ENCODE measurements at places on chromosomes 4 and X.
A peak's percentile ranks its signal among the peaks of the same experiment; 100 is the strongest.

- DNase-seq: no peak
Measured at GRCh38 chr4:186699298-186699697, 24.4 kb downstream of the FAT1 start.

DNA sequence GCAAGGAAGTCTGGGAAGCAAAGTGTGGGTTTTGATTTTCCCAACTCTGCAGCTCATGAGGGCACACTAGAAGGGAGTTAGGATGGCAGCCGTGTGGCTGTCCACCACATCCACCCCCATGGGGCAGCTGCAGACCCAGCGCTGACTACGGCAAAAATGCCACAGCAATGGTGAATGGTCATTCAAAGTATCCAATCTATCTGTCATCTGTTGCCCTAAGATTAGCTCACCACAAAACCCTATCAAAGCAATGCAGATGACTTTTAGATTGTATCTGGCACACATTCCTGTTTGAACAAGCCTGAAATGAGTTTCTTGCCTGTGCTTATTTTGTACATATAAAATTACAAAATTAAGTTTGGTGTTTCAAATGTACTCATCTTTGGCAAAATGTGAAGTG, 29.7 kb upstream of the HPSE start:
- no peak for DNase-seq

DNA sequence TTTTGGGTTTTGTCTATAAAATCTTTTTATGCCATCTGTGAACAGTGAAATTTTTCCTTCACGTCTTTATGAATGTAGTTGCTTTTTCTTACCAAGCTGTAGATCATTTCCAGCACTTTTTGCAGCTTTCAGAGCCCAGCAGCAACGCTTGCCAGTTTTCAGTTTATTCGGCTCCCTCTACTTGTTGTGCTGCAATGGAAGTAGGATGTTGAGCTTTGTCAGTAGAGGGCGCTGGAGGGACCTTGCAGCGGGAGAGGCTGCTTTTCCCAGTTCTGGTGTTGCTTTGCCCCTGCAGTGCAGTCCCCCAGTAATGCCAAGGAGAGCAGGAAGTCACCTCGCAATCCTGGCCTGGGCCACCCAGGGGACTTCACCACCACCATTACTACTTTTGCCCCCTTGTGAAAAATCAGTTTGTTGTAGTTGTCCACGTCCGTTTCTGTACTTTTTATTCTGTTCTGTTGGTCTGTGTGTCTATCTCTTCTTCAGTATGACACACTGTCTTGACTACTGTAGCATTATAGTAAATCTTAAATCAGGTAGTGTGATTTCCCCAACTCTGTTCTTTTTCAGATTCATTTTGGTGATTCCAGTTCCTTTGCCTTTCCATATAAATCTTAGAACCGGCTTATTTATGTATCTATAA, 21.8 kb downstream of the CMC4 start:
- DNase-seq: peak; percentile 29

DNA sequence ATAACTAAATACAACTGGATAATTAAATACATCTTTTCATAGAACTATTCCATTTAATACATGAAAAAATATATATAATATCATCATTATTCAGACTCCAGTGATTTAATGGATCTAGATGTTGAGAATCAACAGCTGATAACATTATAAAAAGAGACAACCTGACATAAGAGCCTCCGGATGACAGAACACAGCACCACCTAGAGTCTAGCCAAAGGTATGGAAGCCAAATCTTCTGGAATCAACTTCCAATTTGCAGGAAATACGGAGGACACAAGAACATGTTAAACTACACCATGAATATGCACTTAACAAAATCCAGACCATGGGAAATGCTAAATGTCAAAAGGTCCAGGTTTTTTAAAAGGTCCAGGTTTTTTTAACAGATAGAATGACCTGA, 55.0 kb downstream of the LRBA start:
- no peak for DNase-seq

DNA sequence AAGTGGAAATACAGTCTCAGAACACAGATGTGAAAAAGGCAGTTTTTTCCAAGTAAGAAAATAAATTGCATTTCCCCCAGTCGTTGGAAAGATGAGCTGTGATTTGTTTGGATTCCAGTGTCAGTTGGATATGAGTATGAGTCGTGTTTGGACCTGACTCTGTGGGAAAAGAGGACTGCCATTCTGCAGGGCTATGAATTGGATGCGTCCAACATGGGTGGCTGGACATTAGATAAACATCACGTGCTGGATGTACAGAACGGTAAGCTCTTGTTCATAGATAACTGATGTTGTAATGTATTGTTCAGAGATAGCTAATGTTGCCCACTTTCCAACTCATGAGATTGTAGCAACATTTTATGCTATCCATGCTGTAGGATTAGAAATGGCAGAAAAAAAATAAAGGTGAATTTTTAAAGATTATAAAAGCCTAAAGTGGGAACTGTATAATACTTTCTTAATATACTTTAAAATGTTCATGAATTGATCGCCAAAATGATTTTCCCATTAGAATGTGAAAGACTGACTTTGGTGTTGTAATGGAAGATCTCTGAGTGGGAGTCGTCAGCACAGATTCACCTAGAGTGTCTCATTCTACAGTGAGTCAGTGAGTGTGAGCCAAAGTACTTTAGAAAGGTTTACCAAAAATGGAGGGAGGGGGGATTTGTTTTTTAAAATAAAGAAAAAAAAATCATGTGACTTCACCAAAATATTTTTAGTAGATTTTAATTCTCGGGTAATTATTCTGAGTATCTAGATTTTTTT, 178.7 kb downstream of the DCTD start:
- no peak for DNase-seq

DNA sequence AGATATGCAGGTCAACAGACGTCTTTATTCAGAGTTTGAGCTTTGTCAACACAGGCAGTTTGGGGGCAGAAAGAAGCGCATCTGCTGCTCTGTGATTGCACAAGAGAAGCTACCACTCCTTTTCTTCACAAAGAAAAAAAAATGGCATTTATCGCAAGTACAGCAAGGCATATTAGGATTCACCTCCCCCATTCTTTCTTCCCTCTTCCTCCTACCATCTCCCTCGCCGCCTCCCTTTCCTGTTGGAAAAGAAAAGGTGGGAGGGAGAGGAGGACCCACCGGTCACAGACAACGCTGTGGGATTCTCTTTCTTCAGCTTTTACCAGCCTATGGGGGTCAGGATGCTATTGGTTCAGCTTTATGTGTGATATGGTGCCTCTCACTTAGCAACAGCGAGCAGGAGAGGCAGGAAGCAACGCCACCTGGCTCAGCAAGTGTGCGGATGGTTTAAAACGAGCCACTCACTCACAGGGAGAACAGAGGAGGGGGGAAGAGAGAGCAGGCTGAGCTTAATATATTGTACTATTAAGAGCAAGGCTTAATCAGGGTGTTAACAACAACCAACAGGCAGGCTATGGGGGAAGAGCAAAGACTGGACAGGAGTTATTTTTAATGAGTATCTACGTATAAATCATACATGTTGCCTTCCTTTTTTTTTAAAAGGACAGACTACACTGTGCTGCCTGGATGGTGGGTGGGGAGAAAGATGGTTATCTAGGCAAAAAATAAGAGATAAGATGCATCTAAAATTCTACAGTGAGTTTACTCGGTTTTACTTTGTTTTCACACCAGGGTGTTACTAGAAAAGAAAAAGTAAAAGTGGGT, 104.7 kb downstream of the MAML3 start:
- peak; percentile 41 for DNase-seq

DNA sequence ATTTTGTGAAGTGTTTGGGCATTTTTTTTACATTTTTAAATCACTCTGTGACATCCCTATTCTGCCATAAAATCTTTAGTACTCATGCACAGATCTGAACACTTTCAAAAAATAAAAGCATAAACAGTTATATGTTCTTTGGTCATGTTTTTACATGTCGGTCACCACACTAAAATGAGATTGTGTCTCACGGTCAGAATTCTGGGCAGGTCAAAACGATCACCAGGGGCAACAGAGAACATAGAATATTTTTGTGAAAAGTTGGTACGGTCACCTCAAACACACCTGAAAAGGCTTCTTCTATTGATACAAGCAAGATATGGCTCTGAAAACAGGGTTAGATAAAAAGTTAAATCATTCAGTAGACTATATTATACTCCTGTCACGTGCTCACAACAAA, 189.1 kb downstream of the PDGFC start:
- no peak for DNase-seq

DNA sequence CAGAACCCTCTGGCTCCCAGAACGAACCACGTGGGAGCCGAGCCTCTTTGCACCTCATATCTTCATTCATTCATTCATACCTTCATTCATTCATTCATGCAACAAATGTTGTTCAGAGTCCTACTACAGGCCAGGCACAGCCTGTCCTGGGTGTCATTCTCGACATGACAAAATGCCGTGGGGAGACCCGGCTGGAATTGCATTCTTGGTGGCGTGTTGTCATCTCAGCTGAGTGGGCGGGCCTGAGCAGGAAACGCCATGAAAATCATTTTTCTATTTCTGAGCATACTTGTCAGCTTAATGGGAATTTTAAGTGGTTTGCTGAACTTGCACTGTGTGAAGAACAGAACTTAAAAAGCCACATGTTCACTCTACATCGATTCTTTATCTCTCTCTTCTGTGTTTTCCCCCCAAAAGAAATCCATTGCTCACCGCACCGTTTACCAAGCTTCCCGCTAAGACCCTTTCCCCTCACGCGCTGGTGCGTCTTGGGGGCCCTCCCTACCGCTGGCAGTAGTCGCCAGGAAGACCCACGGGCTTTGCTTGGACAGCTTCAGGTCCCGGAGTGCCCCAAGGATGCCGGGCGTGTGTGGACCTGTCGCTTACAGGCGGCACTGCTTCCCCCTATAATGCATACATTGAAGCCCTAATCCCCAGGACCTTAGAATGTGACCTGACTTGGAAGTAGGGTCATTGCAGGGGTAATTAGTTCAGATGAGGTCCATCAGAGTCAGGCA, 41.6 kb upstream of the HMX1 start:
- no peak for DNase-seq

GRCh38 chr4:139718833-139719232, 53.2 kb downstream of the MGST2 start:
- no peak for DNase-seq

DNA sequence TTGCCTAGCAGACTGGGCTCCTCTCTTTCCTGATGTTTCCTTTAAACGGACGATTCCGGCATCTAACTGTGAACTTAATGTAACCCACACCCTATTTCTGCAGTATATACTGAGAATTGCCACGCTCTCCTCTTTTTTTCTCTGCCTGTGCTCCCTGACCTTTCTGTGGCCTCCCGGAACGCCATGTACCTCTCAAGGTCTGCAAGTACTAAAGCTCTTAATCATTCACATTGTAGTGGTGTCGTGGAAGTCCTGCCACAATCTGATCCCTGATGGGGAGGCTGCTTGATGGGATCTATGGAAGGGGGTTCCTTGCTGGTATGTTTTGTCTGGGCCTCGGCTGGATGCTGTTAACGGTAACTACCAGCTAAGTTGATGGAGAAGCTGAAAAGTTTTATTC, 302.9 kb upstream of the EPHA5 start:
- DNase-seq: no peak

DNA sequence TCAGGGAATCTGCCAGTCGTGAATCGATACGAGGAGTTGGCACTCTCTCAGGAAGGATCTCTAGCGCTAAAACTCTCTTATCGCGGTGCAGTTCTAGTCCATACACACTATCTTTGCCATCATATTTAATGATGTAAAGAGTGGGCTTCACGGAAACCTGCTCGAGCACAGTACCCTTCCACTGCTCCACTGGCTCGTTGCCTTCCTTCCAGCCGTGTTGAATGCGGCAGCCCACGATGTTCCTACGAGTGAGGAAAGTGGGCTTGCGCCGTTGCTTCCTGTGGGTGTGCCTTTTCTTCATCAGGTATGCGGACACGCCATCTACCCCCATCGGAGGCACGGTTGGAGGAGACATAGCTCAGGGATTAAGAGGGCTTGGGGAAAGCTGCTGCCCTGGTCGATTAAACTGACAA, 661 bp downstream of the SPIN4 start:
- peak; percentile 8 for DNase-seq
